Natural killer cell (primary cell): ENCODE measurements at places on chromosomes 2 and 18.

- DNase-seq: no peak
Measured at GRCh38 chr2:8691859-8692437, 10.1 kb downstream of the ID2 start.

- no peak for DNase-seq
Measured at GRCh38 chr18:49359732-49360444, 100.6 kb downstream of the DYM start.

GRCh38 chr2:166900700-166901099, 12.4 kb downstream of the XIRP2 start:
- no peak for DNase-seq

DNA sequence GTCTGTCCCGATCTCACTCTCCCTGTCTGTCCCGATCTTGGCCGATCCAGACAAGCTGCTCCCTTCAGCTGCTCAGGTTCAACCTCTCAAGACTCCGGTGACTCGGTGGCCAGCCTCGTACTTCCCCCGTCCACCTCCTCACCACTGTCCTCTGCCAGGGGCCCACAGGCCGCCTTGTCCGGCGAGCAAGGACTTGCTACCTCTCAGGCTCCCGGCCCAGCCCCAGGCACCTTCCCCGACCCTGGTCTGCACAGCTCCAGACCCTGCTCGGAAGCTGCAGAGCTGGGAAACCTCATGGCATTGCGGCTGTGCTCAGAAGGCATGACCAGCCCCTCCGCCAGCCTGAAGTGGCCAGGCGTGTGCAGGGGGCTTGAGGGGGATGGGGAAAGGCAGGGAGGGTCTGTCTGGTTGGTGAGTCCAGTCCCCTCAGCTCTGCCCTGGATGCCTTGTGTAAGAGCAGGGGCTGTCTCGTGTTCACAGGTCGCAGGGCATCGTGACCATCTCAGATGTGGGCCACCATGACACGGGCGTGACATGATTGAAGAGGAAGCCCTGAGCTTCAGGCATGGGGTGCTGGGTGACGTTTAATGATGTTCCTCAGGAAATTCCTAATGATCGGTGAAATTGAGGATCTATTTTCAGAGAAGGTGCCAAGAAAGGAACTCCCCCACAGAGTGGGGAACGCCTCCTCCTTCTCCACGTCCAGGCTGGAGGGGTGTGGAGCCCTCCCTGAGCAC, 121.2 kb upstream of the CTDP1 start:
- no peak for DNase-seq

- DNase-seq: no peak
Measured at GRCh38 chr2:71933467-71934319, 214.0 kb downstream of the CYP26B1 start.

GRCh38 chr2:189858291-189858690, 74.0 kb downstream of the PMS1 start:
- DNase-seq: no peak

- DNase-seq: no peak
Measured at GRCh38 chr2:221451862-221452788, 120.0 kb downstream of the EPHA4 start.

- no peak for DNase-seq
Measured at GRCh38 chr18:23282437-23282781, 147.1 kb downstream of the CABLES1 start.

DNA sequence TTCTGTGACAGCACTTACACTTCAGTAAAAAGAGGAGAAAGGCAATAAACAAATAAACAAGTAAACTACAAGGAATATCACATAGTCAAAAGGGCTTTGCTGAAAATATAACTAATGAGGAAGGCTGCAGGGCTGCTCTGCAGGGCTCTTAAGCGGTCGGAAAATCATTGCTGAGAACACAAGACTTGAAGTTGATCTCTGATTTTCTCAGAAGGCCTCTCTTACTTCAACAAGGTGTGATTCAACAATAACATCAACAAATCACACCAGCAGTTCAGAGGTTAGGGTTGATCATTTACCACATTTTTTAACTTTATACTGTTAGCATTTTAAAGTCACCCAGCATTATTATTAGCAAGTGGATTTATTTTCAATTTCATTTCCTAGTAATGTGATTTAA, 215.6 kb downstream of the ARHGAP15 start:
- DNase-seq: no peak

GRCh38 chr2:7800031-7800430, 881.8 kb upstream of the ID2 start:
- DNase-seq: no peak

- no peak for DNase-seq
Measured at GRCh38 chr2:122883849-122884248, 1128.4 kb downstream of the TSN start.

GRCh38 chr2:26018184-26019055, 15.5 kb upstream of the RAB10 start:
- DNase-seq: no peak

DNA sequence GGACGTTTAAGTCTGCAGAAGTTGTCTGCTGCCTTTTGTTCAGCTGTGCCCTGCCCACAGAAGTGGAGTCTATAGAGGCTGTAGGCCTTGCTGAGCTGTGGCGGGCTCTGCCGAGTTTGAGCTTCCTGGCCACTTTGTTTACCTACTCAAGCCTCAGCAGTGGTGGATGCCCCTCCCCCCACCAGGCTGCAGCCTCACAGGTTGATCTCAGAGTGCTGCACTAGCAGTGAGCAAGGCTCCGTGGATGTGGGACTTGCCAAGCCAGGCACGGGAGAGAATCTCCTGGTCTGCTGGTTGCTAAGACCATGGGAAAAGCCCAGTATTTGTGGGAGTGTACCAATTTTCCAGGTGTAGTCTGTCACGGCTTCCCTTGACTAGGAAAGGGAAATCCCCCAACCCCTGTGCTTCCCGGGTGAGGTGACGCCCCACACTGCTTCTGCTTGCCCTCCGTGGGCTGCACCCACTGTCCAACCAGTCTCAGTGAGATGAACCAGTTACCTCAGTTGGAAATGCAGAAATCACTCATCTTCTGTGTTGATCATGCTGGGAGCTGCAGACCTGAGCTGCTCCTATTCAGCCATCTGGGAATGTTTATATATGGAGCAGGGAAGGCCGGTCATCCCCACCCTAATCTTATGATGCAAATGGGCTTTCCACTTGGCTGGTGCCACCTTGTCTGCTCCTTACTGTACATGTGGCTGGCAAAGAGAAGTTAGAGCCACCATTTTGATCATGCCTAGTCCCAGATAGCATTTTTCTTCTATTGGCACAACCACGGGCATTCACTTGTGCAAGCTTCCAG, 156.9 kb upstream of the ITGA6 start:
- no peak for DNase-seq

DNA sequence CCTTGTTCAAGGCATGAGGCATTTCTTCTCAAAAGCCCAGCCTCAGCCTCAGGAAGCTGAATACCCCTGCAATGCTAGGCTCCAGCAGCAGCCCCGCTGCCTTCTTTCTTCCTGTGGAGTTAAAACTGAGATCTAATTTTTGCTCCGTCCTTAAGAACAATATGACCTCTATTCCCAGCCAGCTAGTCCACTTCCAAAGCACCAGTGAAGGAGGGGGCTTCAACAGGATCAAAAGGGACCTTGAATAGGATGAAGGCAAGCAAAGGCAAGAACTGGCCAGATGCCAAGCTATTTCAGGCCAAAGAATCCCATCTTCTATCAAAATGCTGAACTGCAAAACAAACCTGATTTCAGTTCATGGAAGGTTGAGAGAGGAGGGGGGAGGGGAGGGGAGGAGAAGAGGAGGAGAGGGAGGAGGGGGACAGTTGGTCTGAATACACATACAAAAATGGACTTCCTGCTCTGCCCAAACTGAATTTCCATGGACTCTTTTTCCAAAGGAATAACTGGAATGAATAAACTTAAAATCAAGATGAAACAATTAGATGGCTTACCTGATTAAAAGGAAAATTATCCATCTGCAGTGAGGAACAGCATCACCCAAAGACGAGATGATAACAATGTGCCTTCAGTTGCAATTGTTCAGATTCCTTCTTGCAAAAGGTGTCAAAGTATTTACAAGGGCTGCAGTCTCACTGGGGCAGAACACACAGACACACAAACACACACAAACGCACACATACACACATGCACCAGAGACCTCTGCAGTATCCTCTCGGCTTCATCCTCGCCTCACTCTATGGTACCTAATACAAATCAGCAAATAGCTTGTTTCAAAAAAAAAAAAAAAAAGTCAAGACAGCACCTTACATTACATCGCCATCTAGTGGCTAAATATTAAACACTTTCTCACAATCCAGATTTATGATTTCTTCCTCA, at the start of gene SCN1A:
Gene SCN1A, minus strand, starts transcription at position 804 of the 939 bp plus-strand sequence. CDS start 54,399 bp downstream, outside the sequence.
- DNase-seq: peak; percentile 55

DNA sequence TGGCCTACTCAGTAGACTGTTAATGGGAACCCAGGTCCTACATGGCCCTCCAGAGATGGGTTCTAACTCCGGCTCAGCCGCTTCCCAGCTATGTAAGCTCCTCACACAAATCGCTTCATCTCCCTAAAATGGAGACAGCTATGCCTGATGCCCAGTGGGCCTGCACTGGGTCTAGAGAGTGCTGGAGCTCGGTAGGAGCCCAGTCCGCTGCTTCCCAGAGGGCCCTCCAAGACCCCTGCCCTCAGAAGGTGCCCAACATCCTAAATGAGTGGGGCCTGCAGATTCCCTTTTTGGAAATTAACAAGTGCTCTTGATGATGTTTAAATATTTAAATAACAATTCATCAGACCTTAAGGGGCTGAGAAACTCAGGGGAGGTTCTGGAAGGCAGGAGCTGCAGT, 47.1 kb downstream of the HS1BP3 start:
- DNase-seq: no peak

DNA sequence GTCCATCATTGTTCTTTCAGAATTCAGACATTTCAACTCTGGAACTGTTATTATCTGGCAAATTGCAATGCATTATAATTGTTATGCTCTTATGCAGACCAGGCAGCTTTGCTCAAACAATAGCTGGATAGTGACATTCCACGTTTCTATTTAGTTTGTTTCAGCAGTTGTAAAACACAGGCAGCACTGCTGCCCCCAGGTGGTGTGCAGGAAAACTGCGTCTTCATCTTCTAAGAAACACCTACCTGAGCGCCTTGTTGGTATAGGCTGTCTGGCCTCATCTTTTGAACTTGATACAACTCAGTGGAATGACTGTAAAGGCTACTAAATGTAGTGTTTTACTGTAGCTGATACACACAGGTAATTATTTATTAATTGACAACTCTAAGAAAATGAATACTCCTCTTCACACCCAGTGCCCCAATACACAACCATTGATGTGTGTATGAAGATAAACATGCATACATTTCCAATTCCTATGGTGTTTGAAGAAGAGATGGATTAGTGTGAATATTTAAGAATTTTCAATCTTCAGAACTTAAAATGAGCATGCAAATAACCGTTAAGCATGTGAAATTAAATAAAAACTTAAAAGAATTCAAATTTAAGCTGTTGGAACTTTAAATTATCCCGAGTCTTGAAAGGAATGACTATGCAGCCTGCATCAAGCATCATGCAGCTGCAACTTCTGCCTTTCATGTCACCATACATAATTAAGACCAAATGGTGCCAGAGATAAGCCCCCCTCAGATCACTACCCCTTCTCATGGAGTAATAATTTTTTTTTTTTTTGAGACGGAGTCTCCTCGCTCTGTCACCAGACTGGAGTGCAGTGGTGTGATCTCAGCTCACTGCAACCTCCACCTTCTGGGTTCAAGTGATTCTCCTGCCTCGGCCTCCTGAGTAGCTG, 85.6 kb downstream of the CD8B2 start:
- no peak for DNase-seq

- DNase-seq: no peak
Measured at GRCh38 chr2:65425276-65425675, 7.1 kb downstream of the SPRED2 start.
